ENCODE measurements at places on chromosomes 7 and 10.

DNA sequence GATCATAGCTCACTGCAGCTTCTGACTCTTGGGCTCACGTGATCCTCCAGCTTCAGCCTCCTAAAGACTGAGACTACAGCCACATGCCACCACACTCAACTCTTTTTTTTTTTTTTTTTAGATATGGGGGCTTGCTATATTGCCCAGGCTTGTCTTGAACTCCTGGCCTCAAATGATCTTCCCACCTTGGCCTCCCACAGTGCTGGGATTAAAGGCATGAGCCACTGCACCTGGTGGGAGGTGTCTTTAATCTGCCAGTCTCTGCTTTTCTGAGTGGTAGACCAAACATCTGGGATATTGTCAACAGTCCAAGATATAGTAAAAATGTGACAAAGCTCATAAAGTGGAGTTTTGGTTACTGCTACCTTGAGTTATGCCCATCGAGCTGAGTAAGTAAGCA is 104.9 kb upstream of the FOXP2 start:
- no peak for DNase-seq

DNA sequence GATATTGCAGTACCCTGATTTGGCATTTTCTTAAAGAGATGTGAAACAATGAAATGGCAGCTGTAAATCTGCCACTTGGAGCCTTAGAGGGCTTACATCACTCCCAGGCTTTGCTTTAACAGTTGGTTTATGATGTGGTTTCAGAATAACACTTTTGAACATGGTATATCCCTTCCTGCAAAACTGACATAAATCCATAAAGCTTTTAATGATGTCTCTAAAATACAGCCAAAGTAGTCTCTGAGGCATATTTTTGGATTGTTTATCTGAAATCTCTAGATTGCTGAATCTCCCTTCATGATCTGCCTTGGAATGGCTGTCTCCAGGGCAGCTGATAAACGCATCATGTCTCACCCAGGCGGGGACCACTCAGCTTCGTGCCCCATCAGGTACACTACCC is 377.8 kb upstream of the C7orf33 start:
- no peak for DNase-seq

DNA sequence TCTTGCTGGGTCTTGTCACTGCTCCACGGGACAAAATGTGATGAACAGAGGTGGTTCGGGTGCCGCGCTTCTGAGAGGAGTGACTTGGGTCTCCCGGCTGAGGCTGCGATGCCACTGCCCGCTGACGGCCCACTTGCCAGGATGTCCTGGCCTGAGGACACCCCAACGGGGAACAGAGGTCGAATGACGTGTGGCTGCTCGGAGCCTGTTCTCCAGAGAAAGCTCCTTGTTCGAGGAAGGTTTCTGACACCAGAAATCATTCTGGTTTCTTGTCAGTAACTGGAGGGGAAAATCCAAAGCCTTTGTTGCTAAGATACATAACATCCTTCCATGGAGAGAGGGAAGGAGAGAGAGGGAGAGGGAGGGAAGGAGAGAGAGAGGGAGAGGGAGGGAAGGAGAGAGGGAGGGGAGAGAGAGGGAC is 236.4 kb downstream of the WDR37 start:
- DNase-seq, result no peak

GRCh38 chr10:87590705-87591588 is 68.7 kb upstream of the PAPSS2 start:
- DNase-seq, result no peak

DNA sequence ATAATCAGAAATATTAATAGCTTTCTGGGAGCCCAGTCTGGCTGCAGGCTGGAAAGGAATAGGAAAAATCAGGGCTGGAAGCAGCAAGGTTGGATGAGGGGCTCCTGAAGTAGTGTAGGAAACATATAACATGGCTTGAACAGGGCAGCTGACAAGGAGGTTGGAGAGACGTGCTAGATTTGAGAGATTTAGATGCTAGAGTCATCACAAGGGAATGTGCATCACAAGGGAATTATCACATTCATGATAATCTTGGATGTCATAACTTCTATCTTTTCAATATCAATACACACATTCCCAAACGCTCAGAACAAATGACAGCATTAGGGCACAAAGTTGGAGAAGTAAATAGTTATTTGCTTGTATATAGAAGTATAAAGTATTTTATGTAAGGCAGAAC is 120.9 kb upstream of the EGFR start:
- no peak for DNase-seq

DNA sequence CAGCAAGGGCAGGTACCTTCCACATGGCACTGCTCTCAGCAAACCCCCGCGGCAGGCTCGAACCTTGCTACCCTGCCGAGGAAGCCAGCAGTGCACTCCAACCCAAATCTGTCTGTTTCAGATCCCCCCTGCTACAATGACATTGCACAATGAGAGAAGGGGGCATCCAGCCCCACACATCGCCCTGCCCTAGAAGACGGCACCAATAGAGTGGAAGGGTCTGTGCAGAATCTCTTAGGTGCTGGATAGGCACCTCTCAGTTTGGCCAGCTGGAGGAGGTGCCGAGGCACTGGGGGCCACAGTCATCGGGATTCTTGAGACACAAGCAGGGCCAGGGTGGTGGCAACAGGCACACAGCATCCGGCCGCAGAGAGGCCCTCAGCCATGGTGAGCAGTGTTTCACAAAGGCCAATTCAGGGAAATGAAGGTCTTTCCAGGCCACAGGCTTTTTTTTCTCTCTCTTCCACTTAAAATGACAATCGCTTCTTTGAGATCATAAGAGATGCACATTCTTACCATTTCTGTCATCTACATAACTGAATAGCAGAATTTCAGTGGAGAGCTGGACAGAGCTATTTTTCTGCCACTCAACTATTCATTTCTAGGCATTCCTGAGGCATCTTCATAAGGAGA is 281.3 kb downstream of the TNS3 start:
- no peak for DNase-seq

DNA sequence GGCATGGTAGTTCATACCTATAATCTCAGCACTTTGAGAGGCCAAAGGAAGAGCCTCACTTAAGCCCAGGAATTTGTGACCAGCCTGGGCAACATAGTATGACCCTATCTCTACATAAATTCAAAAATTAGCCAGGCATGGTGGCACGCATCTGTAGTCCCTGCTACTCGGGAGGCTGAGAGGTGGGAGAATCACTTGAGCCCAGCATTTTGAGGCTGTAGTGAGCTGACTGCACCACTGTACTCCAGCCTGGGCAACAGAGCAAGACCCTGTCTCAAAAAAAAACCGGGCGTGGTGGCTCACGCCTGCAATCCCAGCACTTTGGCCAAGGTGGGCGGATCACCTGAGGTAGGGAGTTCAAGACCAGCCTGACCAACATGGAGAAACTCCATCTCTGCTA is 19.8 kb downstream of the PARD3 start:
- no peak for DNase-seq

- no peak for DNase-seq
Measured at GRCh38 chr10:31706464-31707092, 222.1 kb downstream of the ARHGAP12 start.

- DNase-seq, result no peak
Measured at GRCh38 chr7:2670720-2671391, 17.1 kb upstream of the AMZ1 start.

DNA sequence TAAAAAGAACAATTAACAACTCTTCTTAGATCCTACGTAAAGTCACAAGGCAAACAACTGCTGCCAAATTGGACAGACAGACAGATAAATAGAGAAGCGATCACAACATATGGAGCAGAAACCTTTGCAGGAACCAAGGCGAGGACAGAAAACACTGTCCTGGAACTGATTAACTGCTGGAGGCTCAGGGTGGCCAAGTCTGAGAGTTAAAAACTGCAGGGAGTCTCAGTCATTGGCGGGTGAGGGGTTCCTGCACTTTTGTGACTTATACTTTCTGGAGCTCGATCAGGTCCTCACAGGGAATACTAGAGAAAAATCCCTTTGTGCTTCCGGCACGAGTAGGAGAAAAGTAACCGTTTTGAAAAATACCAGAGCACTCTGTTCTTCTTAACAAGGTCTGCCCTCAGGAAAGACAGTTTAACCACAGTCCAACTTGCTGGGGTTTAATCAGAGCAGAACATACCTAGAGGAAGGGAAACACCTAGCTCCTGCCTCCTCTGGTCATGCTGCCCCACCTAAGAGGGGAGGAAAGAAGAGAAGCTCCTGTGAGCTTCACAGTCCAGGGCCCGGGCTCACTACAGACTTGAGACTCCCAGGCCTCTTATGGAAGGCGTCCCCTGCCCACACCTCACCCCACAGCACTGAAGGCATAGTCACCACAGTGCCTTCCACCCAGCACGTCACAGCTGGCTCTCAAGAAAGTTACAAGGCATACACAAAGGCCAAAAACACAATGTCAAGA is 74.9 kb downstream of the LARP4B start:
- no peak for DNase-seq

DNA sequence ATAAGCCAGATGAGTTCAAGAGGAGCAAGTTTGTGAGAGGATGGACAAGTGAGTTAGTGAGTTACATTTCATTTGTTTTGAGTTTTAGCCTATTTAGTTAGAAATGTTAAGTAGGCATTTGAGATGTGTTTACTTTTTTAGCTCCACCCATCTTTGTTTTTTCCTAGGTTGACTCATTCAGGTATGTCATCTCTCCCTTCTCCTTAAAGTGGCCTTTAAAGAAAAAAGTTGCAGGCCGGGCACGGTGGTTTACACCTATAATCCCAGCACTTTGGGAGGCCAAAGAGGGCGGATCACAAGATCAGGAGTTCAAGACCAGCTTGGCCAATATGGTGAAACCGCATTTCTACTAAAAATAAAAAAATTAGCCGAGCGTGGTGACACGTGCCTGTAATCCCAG is 71.2 kb downstream of the BMPR1A start:
- no peak for DNase-seq

DNA sequence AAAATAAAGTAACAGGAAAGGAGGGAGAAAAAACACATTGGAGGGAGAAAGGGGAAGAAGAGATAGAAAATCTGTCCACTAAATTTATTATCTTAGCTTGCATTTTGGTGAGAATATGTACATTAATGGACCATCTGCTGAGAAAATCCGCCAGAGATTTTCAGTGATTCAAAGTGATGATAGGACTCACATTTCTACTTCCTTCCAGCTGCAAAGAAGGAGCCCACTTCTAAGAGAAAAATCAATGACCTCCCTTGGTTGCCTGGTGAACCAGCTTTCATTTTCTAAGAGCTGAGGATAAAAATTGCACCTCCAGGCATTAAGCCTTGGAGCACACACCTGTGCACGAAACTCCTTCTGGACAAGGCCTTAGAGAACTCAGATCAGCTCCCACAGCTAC is 404.3 kb downstream of the SFMBT2 start:
- no peak for DNase-seq

- no peak for DNase-seq
Measured at GRCh38 chr10:85848756-85849155, 517.8 kb downstream of the GRID1 start.

DNA sequence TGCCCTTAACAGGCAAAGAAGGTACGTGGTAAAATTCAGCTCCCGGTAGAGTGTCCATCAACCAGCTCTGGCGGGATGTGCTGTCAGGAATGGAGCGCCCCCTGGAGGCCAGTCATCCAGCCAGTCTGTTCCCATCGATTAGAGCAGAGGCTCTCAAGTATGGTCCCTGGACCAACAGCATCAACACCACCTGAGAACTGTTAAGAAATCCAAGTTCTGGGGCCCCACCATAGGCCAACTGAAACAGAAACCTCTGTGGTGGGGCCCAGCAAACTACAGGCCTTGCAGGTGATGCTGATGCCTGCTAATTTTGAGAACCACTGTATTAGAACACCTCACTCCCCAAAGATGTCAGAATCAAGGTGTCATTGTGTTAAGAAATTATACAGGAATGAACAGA is 109.2 kb downstream of the DPY19L1 start:
- no peak for DNase-seq

DNA sequence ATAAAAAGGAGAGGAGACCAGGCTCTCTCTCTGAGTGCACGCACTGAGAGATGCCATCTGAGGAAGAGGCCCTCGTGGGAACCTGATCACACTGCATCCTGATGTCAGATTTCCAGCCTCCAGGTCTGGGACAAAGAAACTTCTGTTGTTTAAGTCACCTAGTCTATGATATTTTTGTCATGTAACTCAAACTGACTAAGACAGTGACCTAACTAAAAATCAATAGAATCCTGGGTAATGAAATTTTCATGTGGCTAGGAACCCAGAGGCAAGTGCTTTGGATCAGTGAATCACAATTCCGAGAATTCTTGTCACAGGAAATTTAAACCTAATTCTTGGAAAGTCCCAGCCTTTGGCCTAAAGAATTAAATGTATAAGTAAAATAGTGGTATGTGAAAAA is 107.7 kb downstream of the SLC16A9 start:
- DNase-seq, result no peak

DNA sequence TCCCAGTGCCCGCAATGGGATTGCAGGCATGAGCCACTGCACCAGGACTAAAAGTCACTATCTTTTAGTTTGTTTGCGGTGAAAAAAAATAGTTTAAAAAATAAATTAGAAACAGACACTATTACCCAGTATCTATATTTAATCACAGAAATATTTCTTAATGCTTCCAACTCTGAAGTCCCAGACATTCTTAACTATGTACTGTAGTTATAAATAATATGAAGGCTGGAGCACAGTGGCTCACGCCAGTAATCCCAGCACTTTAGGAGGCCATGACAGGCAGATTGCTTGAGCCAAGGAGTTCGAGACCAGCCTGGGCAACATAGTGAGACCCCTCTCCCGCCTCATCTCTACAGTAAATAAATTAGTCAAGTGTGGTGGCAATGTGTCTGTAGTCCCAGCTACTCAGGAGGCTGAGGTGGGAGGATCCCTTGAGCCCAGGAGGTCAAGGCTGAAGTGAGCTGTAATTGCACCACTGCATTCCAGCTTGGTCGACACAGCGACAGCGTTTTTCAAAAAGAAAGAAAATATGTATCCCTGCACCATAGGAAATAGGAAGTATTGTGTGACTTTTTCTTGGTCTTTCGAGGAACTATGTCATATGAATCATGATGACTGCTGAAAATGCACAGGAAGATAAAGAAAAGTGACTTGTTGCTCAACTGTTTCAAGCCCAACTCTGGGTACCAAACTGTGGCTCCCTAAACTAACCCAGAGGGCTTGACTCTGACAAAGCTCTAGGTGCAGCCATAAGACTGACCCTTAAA is 74.9 kb upstream of the STEAP1B start:
- DNase-seq, result no peak

- no peak for DNase-seq
Measured at GRCh38 chr10:111079241-111079760, 2.5 kb downstream of the ADRA2A start.

- DNase-seq, result no peak
Measured at GRCh38 chr7:20831956-20832355, 45.3 kb upstream of the SP8 start.

DNA sequence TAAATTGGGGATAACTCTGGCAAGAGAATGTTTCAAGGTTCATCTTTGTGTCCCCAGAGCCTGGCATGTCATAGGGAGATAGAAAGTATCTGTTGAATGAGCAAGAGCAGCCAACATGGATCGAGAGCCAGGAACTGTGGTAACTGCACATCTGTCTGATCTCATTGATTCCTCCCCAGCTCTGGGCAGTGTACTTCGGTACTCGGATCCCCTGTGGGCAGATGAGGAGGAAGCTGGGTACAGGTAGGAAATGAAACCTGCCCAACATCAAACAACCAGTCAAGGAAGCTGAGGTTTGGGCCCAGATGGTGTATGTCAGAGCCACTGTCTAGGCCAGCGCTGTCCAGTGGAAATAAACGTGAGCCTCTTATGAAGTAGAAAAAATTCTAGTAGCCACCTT is 76.4 kb downstream of the GRK5 start:
- DNase-seq, result no peak

GRCh38 chr7:134957005-134957404 is 29.3 kb upstream of the AGBL3 start:
- no peak for DNase-seq
